ENCODE measurements at places on chromosomes 11 and 22.

GRCh38 chr22:22201930-22202343 lies 42.6 kb upstream of the VPREB1 start:
- no peak for DNase-seq

DNA sequence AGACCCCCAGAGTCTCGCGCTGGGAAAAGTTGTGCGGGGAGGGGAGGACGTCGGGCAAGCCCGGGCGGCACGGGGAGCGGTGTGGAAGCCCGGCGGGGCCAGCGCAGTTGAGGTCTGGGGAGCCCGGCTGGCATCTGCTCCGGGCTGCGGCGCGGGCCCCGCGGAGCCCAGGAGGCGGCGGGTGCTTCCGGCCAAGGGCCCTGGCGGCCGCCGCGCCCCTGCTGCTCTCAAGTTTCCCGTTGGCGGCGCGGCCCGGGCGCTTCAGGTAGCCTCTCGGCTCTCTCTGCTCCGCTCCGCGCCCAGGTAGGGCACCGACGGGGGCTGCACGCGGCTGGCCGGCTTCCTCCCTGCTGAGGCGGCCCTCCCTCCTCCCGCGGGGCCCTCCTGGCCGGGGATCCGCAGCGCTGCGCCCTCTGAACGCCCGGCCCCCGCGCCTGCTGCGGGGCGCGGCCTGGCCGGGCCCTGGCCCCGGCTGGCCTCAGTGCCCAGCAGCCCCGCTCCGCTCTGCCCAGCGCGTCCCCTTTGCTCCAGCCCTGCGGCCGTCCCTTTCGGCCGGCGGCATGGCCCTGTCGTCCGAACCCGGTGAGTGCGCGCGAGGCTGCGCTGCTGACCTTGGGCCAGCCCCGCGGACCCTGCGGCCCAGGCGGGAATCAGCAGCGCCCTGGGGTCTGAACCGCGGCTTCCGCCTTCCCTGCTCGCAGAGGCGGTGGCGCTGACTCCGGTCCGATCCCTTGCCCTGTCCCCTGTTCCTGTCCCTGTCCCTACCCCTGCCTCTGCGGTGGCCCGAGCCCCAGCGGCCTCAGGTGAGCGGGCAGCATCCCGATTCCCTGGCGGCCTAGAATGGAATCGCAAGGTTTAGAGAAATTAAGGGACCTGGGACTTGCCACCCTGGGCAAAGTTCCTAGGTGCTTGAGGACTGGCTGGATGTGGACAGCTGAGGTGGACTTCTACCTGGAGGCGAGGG lies 4.3 kb upstream of the AMPD3 start:
- peak; percentile 87 for DNase-seq

DNA sequence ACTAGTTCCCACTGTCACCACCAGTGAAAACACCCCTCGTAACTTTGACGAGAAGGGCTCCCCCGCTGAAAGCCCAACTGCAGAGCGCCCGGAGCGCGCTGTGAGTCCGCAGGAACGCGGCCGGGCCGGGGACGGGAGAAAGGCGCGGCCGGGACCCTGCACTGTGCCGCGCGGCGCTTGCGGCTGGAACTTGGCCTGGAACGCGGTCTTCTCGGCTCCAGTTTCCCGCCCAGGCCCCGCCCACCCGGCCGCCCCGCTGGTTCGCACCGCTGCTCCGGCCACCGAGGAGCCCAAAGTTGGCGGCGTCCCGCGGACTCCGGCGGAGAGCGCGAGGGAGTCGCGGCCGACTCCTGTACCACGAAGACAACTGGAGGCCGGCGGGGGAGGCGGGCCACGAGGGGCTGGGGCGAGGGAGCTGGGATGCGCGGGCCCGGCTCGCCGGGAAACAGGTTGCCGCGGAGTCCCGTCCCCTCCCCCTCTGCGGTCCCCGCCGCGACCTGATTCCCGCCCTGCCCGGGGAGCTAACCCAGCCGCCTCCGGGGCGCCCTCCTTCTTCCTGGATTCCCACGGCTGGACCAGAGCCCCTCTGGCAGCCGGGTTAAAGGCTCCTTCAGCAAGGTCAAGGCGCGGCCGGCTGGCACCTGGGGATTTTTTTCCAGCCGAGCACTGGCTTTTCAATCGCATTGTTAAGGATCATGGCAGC lies 3.4 kb downstream of the TENM4 start:
- peak; percentile 89 for DNase-seq

GRCh38 chr11:15742626-15743519 lies 613.5 kb downstream of the SOX6 start:
- peak; percentile 56 for DNase-seq

- DNase-seq: peak; percentile 91
These were observed 24.0 kb upstream of the SMIM38 start for GRCh38 chr11:69131644-69132300.

- peak; percentile 39 for DNase-seq
These were observed 1495.9 kb downstream of the BRD1 start for GRCh38 chr22:48331691-48332220.

DNA sequence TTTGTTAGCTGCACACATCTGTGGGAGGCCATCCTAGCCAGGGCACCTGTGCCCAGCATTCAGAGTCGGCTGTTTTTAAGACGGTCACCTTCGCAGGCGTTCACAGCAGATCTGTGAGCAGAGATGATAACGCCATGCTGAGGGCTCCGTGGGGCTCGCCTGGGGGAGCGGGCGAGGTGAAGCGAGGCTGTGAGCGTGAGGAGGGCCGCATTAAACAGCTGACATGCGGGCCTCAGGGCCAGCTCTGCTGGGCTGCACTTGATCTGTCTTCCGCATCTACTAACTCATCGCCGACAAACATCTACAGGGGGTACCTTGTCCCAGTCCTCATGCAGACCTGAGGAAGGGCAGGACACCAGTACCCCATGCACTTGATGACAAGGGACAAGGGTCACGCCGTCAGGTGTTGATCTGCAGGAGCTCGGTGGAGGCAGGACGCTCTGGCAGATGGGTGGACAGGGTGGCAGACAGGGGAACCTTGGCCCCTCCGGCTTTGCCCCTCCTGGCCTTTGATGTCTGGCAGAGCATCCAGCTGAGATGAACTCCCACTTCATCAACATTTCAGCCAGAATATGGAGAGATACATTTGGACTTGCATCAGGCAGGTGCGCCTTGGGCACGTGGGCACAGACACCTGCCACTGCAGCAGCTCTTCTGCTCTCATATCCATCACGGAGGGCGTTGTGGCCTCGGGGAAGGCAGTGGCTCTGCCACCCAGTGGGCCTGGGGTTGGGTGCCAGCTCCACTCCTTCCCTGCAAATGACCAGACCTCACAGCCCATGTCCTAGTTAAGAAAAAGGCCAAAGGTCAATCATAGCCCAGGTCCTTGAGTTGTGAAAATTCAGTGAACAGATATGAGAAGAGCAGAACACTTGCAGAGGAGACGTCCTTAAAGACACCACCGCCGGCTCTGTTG lies 822.9 kb downstream of the BRD1 start:
- DNase-seq: peak; percentile 13

DNA sequence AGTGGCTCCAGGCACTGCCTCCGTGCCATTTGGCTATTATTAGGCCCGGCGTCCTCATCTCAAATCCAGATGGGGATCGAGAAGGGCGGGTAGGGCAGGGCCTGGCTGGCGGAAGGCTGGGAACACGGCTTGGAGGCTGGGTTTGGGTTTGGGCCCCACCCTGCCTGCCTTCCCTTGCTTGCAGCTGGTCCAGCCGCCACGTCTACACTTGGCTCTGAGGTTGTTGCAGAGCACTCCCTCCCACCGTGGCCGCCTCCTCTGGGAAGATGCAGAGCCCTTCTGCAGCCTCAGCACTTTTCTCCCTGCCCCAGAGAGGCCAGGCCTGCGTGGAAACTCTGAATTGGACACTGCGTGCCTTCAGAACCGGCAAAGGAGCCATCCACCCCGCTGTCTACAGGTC lies 5.2 kb upstream of the SMTN start:
- DNase-seq: no peak

DNA sequence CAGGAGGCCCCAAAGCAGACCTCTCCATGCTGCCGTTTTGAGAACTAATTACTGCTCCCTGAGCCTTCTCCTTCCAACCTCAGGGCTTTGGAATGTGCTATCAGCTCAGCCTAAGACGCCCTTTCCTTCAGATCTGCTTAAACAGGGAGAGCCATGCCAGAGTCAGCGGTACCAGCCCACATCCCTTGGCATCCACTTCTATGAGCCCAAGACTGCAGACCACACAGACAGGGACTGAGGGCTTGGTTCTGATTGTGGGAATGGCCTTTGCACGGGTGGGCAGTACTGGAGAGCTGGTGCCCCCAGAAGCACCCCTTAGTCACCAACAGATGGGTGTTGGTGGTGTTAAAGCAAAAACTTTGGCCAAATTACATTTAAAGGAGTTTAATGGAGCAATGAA lies 146.5 kb downstream of the TTC17 start:
- no peak for DNase-seq

DNA sequence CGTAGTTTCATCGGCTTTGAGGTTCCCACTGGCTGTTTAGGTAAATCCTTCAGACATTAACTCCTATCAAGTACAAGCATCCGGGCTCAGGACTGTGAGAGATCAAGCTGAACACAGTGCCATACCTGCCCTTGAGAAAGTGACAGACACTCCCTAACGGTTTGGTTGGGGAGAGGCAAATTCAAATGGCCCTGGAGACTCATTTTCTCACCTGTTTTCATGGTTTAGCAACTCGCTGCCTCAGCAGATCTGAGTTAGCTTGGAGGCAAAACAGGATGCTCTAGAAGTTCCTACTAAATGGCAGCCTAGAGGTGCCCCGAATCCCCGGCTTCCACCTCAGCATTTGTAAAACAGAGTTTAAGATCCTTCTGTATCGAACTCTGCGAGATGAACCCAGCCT lies 3.6 kb upstream of the FBXO3 start:
- DNase-seq: no peak

DNA sequence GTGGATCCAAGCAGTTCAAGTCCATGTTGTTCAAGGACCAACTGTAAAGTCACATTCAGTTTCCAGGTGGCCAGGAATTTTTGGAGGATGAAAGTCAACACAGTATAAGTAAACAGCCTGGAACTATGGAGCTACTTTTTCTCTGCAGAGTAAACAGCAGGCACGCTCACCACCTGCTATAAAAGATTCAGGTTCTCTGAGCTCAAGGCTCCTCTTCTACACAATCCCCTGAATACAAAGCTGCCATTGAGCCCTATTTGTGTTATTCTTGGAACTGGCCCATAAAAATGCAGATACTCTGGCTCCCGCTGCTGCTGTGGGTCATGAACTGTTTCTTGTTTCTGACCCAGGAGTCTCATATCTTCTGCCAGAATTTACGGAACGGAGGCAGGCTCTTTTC lies 56.9 kb upstream of the PRR5 start:
- DNase-seq: no peak

- DNase-seq: no peak
These were observed 110.8 kb downstream of the KCNQ1OT1 start for GRCh38 chr11:2588809-2589537.

DNA sequence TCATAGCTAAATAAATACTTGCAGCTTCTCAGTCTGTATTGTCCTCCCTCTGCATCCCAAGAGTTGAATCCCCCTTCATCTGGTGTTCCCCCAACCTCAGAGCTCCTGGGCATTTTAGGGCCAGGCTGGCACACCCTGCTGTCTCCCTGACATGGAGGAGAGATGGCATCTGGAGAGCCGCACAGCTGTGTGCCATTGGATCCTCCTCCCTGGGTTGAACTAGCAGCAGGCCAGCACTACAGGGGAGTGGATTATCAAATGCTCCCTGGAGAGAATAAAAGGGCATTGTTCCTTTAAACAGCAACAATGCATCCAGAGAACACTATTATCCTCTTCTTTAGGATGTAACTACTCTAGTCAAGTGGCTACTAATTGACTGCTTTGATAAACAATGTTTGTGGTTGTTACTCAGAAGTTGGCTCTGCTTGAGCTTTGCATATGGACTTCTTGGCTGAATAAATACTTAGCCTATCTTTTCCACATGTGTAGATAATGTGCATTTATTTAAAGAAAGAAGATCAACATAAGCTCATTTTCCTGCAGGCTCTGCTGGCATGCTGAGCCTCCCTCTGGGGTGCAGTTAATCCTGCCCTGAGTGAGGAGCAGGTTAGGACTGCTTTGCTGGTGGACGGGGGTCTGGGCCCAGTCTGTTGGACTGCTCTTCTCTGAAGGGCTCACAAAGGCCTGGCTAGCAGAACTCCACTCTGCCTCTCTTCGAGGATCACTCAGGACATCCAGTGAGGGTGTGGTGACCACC lies 897.2 kb downstream of the TBC1D22A start:
- no peak for DNase-seq

- peak; percentile 91 for DNase-seq
These were observed 2.1 kb downstream of the WEE1 start for GRCh38 chr11:9575260-9576240.

GRCh38 chr22:29994027-29994715 lies 86.1 kb upstream of the HORMAD2 start:
- DNase-seq: no peak

- DNase-seq: peak; percentile 58
These were observed 25.2 kb upstream of the OR8B8 start for GRCh38 chr11:124470561-124471227.

GRCh38 chr11:71200761-71201160 lies 51.6 kb downstream of the SHANK2 start:
- no peak for DNase-seq

GRCh38 chr11:118170882-118171268 lies 5.6 kb downstream of the SCN2B start:
- DNase-seq: no peak

DNA sequence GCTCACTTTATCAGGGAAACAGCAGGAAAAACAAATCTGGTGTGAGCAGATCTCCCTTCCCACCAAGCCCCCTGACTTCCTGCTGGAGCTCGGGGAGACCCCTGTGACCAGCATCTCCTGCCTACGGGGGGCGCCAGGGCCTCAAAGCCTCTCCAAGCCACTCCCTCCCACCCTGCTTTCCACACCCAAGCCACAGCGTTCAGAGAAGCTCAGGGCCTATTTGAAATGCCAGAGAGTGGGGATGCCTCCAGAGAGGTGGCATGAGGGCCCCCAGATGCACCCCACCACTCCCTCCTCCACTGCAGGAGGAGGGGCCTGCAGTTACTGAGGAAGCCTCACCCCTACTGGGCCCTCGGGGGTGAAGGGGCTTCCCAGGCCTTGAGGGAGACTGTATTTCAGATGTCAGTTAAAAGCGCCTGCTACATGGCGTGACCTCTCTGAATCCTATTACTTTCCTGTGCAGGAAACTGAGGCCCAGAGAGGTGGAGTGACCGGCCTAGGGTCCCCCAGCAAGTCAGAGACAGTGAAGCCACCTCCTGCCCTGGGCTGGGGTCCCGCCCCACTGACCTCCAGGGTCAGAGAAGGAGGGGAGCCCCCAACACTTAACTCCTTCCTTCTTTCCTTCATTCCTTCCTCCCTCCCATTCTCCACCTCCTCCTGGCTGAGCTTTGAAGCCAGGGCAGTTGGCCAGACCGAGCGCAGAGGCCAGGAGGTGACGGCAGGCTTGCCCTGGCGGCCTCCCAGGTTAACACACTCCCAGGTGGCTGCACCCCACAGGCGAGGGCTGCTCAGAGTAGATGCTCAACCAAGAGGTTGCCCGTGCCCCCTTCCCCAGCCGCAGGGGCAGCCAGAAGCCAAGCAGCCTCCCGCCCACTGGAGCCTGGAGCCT lies 6.0 kb upstream of the CDKN1C start:
- no peak for DNase-seq

Data from kidney (tissue), 22 donors.